ENCODE measurements at places on chromosomes 13 and 19. TPM values are rescaled to one million over a fixed set of nuclear protein-coding genes. Genes with fewer than 3 reads are reported as not detected.

- no peak for DNase-seq
These were observed 13.0 kb upstream of the BICRA start for GRCh38 chr19:47595944-47596343.

GRCh38 chr13:97535614-97536013 is 101.6 kb downstream of the RAP2A start:
- no peak for DNase-seq

DNA sequence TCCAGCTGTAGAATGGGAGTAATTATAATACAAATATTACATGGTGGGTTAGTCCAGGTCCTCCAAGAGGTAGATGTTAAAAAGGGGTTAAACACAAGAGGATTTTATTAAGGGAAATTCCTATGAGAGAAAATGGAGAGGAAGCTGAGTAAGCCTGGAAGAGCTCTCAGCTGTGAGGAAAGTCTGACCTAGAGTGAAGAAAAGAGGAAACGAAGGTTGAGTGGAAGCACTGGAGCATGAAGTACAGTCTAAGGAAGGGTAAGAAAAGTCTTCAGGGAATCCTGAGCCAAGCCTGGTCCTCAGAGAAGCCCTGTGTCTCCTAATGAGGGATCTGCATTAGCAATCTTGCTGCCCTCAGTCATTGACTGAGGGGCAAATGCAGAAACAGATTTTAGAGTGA is 506.2 kb downstream of the GPC5 start:
- DNase-seq = no peak

DNA sequence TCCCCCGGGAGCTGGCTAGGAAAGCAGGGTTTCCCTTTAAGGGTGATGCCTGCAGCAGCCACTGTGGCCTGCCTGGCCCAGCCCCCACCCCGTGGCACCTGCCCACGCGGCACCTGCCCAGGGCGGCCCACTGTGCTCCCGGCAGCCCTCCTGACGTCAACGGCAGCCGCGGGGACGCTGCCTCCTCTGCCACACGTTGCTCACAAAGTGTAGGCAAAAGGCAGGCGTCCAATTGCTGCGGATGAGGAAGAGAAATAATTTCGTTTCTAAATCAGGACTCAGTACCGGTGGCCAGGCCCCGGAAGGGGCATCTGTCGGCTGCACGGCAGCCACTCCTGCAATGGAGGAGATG is 122.3 kb downstream of the URI1 start:
- DNase-seq = no peak

- peak; percentile 46 for DNase-seq
These were observed 47.1 kb downstream of the TGDS start for GRCh38 chr13:94548821-94549231.

DNA sequence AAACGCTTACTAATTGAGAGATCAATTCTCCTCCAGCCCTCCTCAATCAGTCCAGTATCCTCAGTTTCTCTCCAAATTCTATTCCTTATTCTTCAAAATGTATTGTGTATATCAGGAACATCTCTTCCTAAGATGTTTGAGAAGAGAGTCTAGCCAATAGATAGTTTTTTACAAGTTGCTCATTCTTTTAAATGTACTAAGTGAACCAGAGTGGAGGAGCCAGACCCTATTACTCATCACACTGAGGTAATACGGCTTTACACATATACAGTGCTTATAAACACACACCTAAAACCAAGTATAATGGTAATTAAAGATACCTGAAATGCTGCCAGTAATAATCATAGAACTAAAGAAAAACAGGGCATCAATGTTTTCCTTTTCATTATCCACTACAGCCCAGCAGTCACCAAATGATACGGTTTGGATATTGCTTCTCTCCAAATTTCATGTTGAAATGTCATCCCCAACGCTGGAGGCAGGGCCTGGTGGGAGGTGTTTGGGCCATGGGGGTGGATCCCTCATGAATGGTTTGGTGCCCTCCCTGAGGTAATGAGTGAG is 45.2 kb upstream of the HMGB1 start:
- DNase-seq = no peak

- no peak for DNase-seq
These were observed 22.0 kb downstream of the MBNL2 start for GRCh38 chr13:97243915-97244781.

GRCh38 chr13:68375004-68375403 is 1144.9 kb upstream of the PCDH9 start:
- DNase-seq = no peak

Gene SCAMP4
- 47.8 TPM for total RNA-seq

Gene SLC15A1
- not detected for total RNA-seq

Gene ATXN8OS
- total RNA-seq = not detected

Gene GRIN2D
- 1.8 TPM for total RNA-seq

Gene MEF2B
- not detected for total RNA-seq

Gene NKPD1
- total RNA-seq = 0.69 TPM
